ENCODE measurements at places on chromosomes 6 and 20.

DNA sequence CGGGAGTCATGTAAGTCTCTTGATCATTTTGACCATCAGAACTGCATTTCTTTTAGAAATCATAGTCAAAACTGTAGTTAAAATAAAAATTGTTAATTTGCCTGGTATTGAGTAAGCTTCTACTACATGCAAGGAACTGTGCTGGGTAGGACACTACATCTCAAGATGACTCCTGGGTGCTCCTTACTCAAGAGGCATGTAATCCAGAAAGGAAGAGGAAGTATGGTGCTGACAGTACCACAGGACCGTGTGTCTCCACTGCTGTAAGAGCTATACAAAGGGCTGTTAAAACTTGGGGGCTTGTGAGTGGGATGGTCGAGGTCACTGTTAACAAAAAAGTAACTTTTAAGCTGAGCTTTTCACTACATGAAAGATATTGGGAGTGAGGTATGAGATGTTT, 508.3 kb upstream of the SOX4 start:
- DNase-seq: no peak

DNA sequence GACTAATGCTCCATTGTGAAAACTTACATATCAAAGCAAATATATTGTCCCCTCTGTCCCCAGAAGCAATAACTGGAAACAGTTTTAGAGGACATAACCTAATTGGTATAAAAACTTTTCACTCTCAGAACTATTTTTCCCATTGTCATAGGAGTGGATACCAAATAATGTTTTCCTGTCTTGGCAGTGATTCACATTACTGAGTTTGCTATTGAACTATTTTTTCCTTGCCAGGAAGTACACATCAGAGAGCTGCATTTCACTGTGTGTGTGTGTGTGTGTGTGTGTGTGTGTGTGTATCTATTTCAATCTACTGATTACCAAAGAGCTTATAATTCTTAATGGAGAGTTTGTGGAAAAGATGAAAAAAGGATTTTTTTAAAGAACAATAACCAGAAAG, 45.4 kb downstream of the AKAP12 start:
- no peak for DNase-seq

GRCh38 chr20:43958626-43959025, 44.0 kb downstream of the TOX2 start:
- no peak for DNase-seq

GRCh38 chr6:50362706-50363105, 313.0 kb upstream of the DEFB112 start:
- DNase-seq: no peak

DNA sequence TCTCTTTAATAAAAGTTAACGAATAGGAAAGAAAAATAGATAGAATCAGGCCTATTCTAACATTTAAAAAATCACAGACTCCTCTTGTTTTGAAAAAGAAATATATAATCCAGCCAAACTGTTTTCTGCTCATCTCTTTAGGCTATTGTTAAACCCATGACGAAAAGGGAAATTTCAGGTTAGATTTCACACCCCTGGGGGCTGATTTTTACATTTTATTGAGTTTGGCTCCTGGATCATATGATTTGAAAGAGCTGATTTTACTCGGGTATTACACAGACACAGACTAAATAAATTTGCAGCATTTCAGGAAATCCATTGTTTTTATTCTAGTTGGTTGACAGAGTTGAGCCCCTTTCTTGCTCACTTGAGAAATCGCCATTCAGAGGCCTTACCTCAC, 135.8 kb upstream of the HMGCLL1 start:
- no peak for DNase-seq

DNA sequence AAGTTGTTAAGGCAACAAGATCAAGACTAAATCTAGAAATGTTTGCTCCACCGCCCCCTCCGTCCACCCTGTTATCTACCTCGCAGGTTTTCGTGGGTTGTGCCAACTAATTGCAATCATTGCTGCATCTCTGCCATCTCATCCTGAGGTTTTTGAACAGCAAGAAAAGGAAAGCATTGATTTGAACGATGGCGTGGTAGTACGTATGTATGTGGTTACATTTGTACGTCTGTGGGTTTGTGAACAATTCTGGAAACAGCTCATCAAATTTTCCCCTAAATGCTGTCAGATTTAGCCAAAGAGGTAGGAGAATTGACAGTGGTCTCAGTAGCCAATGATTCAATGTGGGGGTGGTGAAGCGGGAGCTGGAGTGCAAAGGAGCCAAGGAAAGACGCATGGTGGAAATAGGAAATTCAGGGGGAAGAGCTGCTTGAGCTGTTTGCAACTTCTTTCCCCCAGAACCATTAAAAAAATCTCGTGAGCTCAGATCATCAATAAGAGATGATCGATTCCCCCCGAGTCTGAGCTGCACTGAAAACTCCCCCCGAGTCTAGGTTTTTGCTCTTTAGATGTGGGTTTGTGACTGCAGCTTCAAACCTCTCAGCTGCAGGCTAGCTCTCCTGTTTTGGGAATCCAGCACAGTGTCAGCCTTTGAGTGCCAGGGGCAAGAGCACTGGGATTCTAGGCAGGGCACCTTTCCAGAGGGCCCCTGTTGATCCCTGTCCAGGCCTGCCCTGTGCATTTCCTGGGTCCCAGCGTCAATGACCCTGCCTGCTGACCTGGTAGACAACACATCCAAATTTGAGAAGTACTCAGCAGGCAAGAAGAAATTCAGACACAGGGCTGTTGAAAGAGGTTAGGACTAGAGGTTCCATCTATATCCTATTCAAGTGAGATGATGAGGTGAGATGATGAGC, 72.6 kb upstream of the LY86 start:
- no peak for DNase-seq

GRCh38 chr6:106206905-106207304, 118.7 kb downstream of the ATG5 start:
- DNase-seq: peak; percentile 17

GRCh38 chr20:63876489-63877036, 11.5 kb downstream of the TPD52L2 start:
- DNase-seq: no peak

- DNase-seq: no peak
These were observed 258.8 kb downstream of the CDC5L start for GRCh38 chr6:44646355-44646754.

DNA sequence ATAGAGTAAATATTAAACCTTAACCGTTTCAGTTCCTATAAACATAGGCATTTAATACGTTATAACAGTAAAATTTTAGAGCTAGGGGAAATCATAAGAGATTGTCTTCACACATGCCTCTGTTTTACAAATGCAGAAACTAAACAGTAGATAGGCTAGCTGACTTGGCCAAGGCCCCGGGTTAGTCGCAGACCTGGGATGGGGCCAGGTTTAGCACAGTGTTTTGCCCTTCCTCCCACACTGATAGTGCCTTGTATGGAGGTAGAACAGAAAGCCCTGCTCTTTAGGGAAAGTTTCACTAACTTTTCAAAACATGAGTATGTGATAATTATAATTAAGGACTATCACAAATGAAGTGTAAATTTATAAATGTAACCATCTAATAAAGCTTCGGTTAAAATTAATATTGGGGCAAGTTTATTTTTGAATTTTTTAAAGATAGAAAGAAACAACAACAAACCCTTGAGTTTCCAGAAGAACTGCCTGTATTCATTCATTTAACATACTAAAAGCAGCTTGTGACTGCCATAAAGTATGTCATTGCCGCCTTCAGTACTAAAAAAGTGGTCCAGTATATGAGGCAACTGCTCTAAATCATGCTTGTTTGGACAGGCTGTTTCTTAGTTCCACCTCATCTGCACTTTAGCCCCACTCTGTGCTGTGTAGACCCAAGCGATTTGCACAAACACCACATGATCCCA, 62.5 kb upstream of the LOC128125822 start:
- no peak for DNase-seq

DNA sequence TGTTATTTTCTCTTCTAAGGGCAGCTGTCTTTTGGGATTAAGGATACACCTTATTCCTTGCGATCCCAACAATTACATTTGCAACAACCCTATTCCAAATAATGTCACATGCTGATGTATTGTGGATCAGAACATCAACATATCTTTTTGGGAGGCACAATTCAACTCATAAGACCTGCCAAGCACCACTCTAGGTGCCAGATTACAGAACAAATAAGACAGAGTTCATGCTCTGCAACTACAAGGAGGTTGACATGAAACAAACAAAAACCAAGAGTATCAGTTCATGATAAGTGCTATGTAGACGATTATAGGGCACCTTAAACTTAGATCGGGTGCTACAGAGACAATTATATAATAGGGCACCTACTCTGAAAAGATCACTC, 203.2 kb upstream of the SGK1 start:
- no peak for DNase-seq

DNA sequence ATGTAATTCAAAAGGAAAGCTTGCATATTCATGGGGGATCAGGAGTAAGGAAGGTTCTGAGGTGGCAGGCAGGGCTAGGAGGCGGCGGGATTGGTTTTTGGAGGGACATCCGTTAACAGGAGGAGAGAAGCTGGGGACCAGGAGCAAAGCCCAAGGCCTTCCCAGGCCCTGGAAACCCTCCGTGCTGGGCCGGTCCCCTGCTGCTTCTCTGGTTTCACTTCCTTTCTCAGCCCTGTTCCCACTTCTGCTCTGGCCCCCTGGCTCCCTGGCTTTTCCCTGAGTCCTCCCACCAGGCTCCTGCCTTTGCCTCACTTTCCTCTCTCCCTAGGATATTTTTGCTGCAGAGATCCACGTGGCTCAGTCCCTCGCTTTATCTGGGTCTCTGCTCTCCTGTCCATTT, 26.4 kb upstream of the SALL4 start:
- DNase-seq: peak; percentile 44

- DNase-seq: no peak
These were observed 304.9 kb downstream of the EYA4 start for GRCh38 chr6:133546098-133546497.

DNA sequence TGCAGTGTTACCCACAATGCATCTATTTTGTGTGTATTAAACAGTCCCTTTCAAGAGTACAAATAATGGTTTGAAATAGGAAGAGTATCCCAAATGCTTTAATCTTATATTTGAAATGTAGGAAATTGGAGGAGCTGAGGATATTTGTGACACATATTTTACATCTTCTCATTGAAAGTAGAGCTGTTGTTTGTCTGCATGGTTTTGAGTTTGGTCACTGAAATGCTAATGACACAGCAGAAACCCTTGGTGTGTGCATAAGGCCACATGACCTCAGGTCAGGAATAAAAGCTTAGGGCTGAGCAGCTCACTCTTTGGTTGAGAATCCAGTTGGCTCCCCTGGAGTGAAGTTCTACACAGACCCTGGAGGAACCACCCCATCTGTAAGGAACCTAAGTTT, 49.8 kb downstream of the TPD52L1 start:
- no peak for DNase-seq

GRCh38 chr20:56001890-56002289, 3.4 kb downstream of the CBLN4 start:
- no peak for DNase-seq

- DNase-seq: no peak
These were observed 37.6 kb downstream of the LAMP5 start for GRCh38 chr20:9551808-9552550.

- peak; percentile 71 for DNase-seq
These were observed 505 bp upstream of the WRNIP1 start for GRCh38 chr6:2764610-2765165.

GRCh38 chr20:2932498-2932897, 59.2 kb downstream of the PTPRA start:
- no peak for DNase-seq

GRCh38 chr20:22698259-22698842, 114.0 kb upstream of the FOXA2 start:
- no peak for DNase-seq

DNA sequence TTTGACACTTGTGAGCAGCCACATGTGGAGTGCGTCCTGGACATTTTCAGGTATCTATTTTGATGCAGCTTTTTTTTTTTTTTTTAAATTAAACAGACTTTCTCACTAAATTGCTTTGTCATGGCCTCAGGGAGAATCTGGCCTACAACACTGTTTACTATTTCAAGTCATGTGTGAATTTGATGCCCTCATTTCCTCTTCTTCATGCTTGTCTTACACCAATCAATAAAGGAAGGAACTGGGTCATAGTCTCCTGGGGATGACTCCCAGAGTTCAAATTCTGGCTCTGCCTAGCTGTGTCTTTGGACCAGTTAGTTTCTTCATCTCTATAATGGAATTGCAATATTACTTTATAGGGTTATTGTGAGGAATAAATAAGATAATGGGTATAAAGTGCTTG, 554.1 kb downstream of the PRKN start:
- no peak for DNase-seq

Measured in GM13976 (cell line).